ENCODE measurements at places on chromosomes 2 and 18. TPM values are rescaled to one million over a fixed set of nuclear protein-coding genes. Genes with fewer than 3 reads are reported as not detected.

Gene AMER3
- not detected for total RNA-seq

Gene ELOA2
- not detected for total RNA-seq

GRCh38 chr18:50473881-50474280, 86.0 kb upstream of the MAPK4 start:
- DNase-seq, result no peak

DNA sequence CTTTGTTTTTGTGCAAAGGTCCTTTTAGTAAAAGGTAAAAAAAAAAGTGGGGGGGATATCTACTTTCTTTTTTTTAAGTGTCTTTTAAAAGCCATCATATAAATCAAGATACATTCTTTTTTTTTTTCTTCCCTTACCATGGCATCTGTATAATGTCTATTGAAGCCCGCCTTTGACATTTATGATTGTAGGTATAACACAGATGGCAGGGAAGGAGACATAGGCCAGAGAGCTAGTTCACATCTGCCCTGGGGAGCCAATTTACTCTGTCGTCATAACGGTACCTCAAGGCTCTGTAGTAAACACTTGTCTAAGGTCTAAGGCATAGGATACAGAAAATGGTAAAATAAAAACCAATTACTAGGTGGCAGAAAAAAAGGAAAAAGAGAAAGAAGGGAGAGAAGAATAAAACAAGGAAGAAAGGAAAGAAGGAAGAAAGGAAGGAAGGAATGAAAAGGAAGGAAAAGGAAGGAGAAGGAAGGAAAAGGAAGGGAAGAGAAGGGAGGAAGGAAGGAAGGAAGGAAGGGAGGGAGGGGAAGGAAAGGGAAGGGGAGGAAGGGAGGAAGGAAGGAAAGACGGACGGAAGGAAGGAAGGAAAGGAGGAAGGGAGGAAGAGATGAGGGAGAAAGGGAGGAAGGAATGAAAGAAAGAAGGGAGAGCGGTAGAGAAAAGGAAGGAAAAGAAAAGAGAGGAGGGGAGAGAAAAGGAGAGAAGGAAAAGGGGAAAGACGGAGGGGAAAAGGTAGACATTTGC, 343.5 kb downstream of the RBM43 start:
- DNase-seq, result no peak

GRCh38 chr2:122469147-122469546, 713.7 kb downstream of the TSN start:
- DNase-seq, result no peak

GRCh38 chr2:38176619-38177021, 100.7 kb upstream of the CYP1B1 start:
- no peak for DNase-seq
